ENCODE measurements at places on chromosomes 5 and 9.

- no peak for DNase-seq
Measured at GRCh38 chr9:92639124-92639523, 30.8 kb downstream of the IPPK start.

GRCh38 chr5:68431601-68432337, 216.2 kb downstream of the PIK3R1 start:
- DNase-seq = no peak

- no peak for DNase-seq
Measured at GRCh38 chr5:17365811-17366138, 132.3 kb upstream of the TAF11L2 start.

GRCh38 chr5:91534332-91534731, 151.2 kb upstream of the ARRDC3 start:
- DNase-seq = peak; percentile 1

GRCh38 chr5:138148811-138149210, 9.6 kb upstream of the NME5 start:
- DNase-seq = peak; percentile 91

DNA sequence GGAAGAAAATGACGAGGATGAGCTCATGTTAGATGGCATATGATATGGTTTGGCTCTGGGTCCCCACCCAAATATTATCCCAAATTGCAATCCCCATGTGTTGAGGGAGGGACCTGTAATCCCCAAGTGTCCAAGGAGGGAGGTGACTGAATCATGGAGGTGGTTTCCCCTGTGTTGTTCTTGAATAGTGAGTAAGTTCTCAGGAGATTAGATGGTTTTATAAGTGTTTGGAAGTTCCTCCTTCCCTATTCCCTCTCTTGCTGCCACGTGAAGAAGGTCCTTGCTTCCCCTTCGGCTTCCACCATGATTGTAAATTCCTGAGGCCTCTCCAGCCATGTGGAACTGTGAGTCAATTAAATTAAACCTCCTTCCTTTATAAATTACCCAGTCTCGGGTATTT, 10.1 kb downstream of the EDIL3 start:
- peak; percentile 71 for DNase-seq

DNA sequence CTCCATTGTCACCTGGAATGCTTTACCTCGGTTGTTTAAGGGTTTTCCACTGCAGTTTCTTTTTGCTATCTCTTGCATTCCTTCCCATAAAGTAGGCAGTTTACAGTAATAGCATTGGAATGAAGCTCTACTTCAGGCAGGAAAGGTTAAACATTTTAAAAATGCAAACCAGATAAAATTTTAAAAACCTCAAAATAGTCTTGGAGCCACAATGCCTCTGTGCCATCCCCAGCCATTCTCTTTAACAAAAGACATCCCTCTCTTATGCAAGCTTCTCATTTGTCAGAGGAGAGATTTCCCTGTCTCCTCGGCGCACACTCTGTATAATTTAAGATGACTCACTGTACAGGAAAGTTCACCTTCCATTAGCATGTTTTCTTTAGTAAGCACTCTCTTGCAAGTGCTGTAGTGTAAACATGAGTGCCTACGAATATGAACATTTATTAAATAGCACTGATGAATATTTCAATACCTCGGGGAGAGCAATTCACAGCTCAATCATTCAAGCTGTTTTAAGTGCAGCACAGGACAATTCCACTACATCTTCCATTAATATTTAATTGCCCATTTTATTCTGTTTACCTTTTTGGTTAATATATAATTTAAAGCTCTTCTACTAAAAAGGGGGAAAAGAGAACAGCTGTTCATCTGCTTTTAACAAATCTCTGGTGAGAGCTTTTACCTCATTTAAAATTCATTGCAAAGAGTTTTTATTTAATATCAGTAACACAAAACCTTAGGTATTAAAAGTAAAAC, 343.6 kb downstream of the SPATA31D1 start:
- DNase-seq = peak; percentile 82

GRCh38 chr5:102843997-102844396, 88.9 kb downstream of the PAM start:
- no peak for DNase-seq

DNA sequence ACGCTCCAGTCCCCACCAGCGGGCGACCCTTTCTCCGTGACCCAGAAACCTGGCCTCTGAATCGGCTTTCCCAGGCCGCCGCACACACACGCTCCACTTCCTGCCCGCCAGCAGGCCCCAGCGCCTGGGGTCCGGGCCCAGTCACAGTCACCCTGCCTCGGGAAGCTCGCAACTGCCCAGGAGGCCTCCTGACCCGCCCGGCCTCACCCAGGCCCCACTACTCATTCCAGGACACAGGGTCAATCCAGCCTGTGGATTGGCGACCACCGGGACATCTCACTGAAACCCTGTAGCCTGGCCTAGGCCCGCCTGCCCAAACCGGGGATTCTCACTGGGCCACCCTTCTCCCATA, 2.7 kb upstream of the IRX4 start:
- DNase-seq = no peak

- no peak for DNase-seq
Measured at GRCh38 chr5:3590161-3590966, 5.3 kb upstream of the IRX1 start.

- DNase-seq = no peak
Measured at GRCh38 chr9:5617749-5618148, 11.2 kb upstream of the RIC1 start.

DNA sequence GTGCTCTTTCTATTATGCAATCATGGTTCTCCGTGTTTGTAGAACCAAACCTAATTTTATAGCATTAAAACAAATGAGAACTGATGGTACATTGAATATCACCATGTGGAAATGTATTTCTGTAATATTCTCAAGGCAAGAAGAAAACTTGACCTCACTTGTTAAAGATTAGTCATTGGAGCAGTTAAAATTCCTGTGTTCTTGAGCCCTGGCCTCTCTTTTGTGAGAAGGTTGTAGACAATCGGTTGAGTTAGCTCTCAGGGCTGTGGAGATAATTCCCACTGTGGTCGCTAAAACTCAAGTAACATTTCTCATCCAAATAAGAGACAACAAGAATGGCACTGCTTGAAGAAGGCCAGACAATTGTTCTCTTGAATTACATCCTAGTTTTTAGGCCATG, 216.0 kb upstream of the KLF4 start:
- no peak for DNase-seq

GRCh38 chr9:95822583-95823431, 52.7 kb upstream of the ERCC6L2 start:
- peak; percentile 82 for DNase-seq

GRCh38 chr5:137666901-137667300, 69.0 kb downstream of the KLHL3 start:
- no peak for DNase-seq

- no peak for DNase-seq
Measured at GRCh38 chr9:79735023-79735779, 163.4 kb downstream of the TLE4 start.

DNA sequence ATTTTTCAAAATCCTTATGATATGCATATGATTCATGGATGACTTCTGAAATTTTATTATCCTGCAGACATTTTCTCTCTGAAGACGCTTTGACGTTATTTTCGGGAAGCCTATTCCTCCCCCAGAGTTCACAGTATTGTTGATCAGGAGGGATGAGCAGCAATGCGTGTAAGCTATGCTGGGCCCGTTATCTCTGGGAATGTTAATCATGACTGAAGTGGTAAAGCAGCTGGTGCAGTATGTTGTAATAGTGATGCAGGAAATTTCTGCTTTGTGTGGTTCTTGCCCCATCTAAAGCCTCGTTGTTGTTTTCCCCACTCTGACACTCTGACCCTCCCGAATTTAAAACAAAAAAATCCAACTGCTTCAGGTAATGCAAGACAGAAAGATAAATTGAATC, 1797.8 kb upstream of the WWC1 start:
- no peak for DNase-seq

- no peak for DNase-seq
Measured at GRCh38 chr9:137916540-137916939, 39.0 kb downstream of the CACNA1B start.

GRCh38 chr5:21919414-21920022, 933.6 kb downstream of the CDH12 start:
- DNase-seq = peak; percentile 63

- no peak for DNase-seq
Measured at GRCh38 chr5:59756373-59757035, 137.0 kb downstream of the PDE4D start.
